ENCODE measurements at places on chromosomes 5 and 9.

- no peak for DNase-seq
Observed at GRCh38 chr5:9698125-9698826, 68.1 kb upstream of the TAS2R1 start.

DNA sequence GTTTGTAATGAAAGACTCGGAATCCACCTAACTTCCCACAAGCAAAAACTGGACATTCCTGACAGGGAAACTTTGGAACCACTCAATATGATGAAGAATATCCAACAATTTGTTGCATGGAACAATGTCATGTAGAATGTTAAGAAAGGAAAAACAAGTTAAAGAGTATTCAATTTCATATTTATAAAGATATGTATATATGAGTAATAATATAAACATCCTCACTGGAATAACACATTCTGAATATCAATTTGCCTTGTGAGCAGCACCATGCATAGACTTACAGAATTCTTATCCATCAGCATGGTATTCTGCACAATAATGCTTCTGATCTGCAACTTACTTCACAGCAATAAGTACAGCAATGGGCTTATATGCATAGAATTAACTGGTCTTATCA lies 650.3 kb downstream of the SEMA5A start:
- DNase-seq = no peak

DNA sequence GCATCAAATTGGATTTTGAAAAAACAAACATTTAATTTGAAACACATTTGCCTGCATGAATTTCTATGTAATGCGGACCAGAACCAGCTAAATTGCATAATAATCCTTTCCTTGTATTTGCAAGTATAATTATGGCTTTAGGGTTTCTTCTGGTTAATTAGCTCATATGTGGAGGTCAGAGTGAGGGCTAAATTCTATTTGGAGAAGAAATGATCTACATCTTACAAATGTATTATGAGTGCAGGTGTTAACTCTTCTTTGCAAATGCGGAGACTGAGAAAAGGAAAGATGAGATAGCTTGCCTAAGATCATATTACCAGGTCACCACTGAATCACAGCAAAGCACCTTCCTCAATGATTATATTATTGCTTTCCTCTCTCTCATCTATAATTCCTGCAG lies 194.7 kb downstream of the CDH9 start:
- DNase-seq = no peak

DNA sequence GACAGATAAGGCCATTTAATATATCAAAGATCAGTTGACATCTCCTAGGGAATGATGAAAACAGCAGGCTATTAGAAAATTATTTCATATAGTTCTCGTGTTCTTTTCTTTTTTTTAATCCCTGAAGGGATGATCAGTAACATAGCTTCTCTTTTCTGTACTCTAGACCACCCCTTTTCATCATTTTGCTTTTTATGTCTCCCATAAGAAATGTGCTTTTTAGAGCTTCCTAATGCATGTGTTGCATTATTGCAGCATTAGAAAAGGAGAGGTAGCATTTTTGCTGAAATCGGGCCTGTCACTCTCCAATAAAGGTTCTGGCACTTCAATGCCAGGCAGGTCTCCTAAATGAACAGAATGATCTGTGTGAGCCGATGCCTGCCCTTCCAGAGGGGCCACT lies 143.3 kb downstream of the NTRK2 start:
- no peak for DNase-seq

DNA sequence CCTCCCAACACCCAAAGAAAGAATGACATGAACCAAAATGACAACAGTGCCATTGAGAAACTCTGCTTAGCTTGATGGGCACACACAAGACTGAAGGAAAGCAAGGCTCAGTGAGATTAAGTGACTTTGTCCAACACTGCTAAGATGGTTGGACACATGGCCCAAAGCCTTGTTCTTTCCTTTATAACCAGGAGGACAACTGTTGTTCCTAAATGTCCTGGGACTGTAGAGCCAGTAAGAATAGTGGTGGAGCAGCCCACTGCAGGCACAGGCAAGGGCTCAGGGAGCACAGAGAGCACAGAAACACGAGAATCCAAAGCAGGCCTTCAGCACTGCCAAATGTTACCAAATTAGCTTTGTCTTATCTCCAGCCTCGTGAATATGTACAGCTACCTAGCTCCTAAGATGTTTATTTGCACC lies 3.9 kb downstream of the ACTL7A start:
- no peak for DNase-seq

DNA sequence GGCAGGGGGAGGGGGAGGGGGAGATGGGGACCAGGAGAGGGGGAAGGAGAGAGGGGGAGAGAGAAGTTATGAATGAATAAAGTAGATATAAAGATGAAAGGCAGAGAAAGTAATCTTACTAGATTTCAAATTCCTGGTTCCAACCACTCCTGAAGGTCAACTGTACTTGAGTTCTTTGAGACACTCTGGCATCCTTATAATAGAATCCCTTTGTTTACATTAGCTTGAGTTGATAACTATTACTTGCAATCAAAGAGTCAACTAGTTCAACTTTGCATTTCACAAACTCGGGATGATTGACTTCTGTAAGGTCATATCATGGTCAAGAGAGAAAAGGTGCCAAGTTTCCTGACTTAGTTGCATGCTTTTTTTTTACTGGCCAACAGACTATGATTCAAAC lies 42.2 kb downstream of the BAAT start:
- DNase-seq = no peak

GRCh38 chr5:32231241-32231640 lies 57.1 kb upstream of the GOLPH3 start:
- no peak for DNase-seq

GRCh38 chr9:71515626-71516025 lies 252.7 kb downstream of the CEMIP2 start:
- DNase-seq = no peak

GRCh38 chr9:92562461-92562967 lies 26.7 kb upstream of the ECM2 start:
- no peak for DNase-seq

DNA sequence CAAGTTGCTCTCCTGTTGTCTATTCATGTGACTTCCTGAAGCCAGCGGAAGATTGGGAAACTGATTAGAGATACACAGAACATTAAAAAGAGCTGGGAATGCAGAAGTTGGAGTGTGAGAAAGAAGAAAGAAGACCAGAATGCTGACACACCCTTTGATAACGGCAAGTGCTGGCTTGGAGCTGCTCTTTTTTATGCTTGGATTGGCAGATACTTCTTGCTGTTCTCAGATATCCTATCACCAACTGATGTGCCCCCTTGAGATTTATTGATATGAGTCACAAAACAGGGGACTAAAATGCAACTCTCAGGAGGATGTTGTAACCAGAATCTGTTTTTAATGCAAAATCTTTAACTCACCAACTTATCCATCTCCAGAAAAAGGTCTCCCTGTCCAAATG lies 56.0 kb upstream of the ASTN2 start:
- DNase-seq = no peak

GRCh38 chr5:134028496-134028895 lies 23.7 kb upstream of the VDAC1 start:
- DNase-seq = no peak

DNA sequence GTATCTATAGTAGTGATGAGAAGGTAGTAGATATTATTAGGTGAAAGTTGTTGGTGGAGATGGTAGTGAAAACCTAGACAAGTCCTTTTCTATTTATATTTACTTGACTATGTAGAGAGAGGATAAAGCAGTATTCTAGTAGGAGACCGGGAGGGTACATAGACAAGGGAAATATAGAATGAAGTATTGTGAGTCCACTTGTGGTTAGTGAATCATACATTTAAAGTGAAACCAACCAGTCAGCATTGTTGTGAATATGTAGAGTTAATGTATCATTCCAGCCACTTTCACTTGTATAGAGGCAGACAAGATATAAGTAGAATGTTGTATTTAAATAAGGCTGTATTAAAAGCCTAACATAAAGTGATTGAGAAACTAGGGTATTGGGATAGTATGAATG lies 1711.3 kb upstream of the ACO1 start:
- DNase-seq = no peak

- DNase-seq = no peak
Observed at GRCh38 chr5:139199321-139199720, 1.2 kb upstream of the SIL1 start.

DNA sequence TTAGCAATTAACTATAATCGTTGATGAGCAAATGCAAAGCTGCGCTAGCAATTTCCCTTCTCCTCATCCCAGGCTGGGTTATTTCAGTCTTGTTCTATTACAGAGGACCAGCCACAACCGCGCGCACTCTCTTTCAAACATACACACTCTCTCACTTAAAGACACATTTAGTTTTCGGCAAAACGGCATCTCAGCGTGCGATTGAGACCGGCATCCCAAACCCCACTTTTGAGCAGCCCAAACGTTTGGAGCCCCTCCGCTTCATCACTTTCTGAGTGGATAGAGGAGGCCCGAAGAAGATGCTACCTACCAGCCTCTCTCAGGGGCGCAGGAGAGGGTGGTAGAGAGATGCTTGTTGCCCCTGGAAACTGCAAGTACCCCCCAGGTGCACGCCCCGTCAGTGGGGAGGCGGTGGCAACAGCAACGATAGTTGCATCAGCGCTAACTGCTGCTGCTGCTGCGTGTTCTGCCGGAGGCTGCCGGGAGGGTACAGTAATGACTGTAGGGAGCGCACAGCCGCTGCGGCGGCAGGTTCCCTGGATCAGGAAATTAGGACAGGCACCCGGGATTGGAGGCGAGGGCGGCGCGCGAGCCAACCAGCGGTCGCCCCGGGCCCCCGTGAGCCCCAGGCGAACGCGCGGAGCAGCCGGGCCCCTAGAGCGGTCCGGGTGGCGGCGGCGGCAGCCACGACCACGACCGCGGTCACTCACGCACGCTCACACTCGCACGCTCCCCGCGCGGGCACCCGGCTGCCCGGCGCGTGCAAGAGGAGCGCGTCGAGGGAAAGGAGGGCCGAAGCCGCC lies 467 bp upstream of the VLDLR start:
- DNase-seq = peak; percentile 88

GRCh38 chr9:76004526-76004925 lies 114.1 kb downstream of the PCSK5 start:
- no peak for DNase-seq

GRCh38 chr9:82021198-82021597 lies 32.6 kb downstream of the SPATA31D1 start:
- DNase-seq = no peak

- no peak for DNase-seq
Observed at GRCh38 chr5:23089286-23089685, 236.1 kb upstream of the CDH12 start.

DNA sequence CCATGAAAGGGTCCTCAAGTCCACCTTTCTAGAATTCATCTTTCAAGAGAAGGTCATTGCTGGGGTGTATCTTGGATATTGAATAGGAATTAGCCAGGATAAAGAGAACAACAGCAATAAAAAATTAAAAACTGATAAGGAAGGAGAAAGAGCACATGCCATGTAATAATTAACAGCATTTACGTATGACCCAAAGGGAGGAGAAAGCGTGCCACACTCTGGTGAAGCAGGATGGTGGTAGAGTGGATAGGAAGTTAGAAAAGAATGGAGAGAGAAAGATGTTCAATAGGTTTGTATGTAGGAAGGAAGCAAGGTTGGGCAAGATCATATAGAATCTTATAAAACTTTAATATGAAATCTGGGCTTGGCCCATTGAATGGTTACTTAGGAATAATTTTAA lies 751.5 kb downstream of the MAT2B start:
- DNase-seq = no peak

- DNase-seq = no peak
Observed at GRCh38 chr5:54175-54730, 37.7 kb upstream of the PLEKHG4B start.

DNA sequence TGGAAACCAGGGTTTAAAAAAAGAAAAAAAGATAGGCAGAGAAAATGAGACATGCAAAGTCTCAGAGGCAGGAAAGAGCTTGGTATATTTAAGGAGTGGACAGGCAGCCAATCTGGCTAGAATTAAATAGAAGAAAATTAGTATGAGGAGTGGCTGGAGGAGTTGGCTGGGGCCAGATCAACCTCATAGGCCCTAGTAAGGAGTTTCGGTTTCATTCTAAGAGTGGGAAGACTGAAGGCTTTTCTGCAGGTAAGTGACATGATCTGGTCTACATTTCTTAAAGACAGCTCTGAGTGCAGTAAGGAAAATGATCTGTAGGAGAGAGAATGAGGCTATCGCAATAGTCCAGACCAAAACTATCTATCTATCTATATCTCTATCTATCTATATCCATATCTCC lies 27.5 kb downstream of the ADRB2 start:
- DNase-seq = no peak

GRCh38 chr9:22342491-22343217 lies 104.0 kb upstream of the DMRTA1 start:
- DNase-seq = no peak

DNA sequence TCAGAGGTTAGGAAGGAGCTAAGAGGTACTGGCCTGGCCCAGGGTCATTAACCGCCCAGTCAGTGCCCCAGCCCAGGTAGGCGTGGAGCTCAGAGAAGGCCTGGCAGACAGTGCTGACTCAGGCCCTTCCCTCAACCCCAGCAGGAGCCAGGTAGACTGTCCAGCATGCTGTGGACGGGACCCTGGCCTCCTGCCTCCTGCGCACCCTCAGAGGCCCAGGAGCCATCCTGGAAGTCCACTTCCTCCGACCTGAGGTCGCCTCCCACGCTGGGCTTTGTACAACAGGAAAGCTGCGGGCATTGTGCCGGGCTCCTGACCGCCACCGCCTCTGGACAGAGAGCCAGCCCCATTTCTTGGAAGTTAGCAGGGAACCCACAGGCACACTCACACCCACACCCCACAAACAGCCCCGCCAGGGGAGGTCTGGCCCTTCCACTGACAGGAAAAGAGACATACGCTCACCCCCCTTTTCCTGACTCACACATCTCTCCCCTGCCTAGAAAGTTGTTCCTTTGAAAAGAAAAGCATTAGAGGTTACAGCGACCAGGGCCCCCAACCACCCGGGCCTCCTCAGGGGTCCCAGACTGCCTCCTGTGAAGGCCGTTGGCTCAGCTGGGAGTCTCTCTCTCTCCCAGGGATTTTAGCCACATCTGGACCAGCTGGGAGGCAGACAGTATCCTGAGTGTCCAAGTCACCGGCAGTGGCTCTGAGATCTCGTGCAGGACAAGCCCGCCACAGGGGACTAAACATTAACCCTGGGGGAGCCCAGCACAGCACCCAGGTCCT lies 7.7 kb downstream of the RALGDS start:
- no peak for DNase-seq

- DNase-seq = no peak
Observed at GRCh38 chr5:160521392-160521663, 99.7 kb downstream of the PTTG1 start.

DNA sequence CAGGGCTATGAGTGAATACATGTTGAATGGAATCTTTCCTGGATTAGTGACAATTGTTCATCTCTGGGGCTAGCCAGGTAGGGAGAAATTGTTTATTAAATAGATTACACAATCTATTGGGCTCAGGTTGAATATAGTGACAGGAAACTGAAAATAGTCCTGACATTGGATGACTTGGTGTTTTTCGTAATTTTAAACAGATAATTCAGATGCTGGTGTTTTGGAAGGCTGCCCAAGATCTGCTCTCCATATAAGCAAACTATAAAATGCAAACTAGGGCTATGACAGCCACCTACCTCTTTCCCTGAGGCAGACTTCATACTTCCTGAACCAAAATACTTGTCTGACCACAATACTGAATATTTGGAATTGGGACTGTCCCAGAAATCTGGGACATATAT lies 99.1 kb downstream of the ENC1 start:
- no peak for DNase-seq

- no peak for DNase-seq
Observed at GRCh38 chr9:22116758-22117157, 107.7 kb upstream of the CDKN2B start.

Measured in SK-N-SH (cell line).